ENCODE measurements at places on chromosomes 7 and 10.

- DNase-seq: no peak
Measured at GRCh38 chr10:116721547-116722392, 20.6 kb downstream of the HSPA12A start.

- DNase-seq: no peak
Measured at GRCh38 chr10:79342811-79343561, 4.3 kb upstream of the PPIF start.

DNA sequence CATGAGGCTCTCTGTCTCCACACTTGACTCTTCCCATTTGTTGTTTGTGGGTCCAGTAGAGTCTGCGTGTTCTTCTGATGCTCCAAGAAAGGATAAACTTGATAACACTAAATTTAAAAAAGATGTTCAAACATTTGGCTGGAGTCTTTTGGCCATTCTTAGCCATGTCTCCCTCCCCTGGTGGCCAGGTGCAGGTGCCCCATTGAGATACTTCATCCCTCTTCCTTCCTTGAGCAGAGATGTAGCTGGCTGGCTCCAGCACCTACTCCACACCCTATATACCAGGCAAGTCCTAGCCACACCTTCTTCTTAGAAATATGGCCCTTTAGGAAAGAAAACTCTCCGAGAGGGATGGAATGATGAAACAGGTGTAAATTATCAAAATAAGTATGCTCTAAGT is 103.2 kb upstream of the GJD4 start:
- DNase-seq: no peak

DNA sequence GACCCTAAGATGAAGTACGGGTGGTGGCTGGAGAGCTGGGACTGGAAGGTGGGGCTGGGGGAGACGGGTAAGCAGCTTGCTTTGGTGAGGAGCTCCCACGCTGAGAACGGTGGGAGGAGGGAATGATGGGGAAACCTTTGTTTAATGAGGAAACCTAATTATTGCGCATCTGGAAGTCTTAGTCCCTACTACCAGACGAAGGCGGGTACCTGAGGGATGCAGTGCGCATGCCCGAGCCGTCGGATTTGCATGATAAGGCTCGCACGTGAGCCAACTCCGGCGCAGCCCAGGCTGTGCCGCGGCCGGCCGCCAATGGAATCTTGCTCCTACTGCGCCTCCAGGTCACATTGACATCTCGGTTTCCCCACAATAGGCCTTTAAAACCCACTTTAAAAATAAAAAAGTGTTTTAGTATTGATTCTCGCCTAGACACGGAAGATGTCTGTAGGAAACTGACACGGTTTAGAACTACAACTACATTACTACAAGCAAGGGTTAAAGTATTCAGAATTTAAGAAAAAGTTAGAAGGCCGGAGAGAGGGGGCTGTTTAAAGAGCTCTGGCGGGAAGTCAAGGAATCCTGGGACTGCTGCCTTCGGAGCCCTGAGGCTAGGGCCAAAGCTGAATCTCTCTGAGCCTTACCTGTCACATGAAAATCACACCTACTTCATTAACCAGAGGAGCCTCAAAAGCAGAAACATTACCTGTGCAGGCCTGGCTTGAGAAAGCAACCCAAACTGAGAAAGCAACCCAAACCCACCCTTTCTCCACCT is 12.1 kb upstream of the DLX6 start:
- no peak for DNase-seq

GRCh38 chr10:22222236-22223190 is 4.7 kb upstream of the EBLN1 start:
- DNase-seq: no peak

DNA sequence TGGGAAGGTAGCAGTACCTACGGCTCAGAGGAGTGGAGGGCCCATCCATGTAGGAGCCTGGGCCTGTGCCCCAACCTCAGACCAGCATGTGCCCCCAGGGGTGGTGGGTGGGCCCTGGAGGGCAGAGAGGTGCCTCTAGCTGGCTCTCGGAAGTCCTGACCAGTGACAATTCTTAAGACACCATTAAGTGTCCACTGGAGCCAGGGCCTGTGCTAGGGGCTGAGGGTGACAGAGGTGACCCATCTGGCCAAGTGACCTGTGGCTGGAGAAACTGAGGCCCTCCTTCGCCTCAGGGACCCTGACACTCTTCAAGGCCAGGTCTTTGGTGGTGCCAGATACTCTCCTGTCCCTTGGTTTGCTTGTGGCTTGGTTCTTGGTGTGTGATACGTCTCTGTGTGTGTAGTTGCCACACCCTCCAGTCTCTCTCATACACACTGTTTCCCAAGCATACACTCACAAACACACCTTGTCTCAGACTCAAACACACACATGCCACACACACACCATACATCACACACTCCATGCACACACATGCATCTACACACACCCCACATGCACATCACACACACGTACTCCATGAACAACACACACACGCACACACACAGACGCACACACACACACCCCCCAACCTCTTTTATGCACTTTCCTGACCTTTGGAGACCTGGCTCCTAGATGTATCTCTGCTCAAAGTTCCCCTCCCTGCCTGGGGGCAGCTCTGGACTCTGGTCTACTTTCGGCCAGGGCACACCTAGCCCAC is 897 bp upstream of the RAMP3 start:
- no peak for DNase-seq

DNA sequence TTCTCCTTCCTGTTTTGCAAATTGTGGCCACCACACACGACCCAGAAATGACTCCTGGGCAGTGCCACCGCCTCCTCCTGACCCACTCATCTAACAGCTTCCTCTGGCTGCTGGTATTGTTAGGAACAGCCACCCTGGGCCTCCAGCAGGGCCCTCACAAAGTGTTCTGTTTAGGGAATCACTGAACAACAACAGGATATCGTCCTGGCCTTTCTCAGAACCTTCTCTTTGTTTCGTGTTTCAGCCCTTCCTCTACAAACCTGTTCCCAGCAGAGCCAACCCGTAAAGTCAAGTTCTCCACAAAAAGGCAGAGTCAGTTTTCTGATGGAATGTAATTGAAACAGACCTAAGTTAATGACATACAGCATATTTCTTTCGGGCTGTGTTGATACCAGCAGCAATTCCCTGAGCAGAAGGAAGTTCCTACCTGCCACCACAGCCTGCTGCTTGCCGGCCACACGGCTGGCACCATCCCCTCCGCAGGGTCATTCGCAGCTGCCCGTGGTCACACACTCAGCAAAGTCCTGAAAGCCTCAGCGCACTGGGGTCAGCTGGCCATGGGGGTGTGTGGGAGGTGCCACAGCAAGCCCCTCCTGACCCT is 91.7 kb upstream of the PITRM1 start:
- DNase-seq: no peak

Data from head of caudate nucleus (tissue), 42 donors.